ENCODE measurements at places on chromosomes 12 and 14.

DNA sequence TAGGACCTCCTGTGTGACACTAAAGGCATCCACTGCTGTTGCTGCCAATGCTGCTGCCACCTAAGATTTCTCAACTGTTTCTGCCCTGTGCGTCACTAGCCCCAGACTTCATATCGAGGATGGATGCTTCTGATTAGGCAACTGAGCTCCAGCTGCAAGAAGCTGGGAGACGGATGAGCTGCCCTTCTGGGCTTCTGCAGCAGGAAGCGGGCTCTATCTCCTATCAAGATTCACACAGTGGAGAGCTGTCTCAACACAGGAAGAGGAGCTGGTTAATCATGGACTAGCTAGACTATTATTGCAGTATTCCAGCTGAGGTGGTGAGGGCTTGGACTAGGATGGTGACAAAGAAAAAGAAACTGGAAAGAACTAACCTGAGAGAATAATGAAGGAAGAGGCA is 59.2 kb upstream of the PELI2 start:
- no peak for DNase-seq

DNA sequence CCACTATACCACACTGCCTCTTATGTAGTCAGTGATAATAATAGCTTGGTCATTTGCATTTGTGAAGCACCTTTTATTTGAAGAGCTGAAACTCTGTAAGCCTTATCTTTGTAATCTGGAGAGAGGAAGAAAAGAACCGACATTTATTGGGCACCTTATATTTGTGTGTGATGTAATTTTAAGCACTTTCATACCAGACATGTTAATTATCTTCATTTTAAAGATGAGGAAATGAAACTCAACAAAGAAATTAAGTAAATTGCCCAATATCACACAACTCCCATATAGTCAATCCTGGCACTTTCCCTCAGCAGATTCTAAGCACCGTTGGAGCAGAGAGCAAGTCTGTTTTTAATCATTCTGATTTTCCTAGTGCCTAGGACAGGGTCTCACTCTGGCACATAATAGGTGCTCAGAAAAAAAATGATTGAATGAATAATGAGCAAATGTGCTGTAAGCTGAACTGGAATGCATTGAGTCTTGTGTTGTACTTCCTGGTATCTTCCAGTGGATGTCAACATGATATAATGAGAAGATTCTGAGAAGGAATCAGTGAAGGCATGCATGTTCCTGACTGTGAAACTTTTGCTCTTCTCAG is 418.9 kb downstream of the ZFP36L1 start:
- DNase-seq, result no peak

DNA sequence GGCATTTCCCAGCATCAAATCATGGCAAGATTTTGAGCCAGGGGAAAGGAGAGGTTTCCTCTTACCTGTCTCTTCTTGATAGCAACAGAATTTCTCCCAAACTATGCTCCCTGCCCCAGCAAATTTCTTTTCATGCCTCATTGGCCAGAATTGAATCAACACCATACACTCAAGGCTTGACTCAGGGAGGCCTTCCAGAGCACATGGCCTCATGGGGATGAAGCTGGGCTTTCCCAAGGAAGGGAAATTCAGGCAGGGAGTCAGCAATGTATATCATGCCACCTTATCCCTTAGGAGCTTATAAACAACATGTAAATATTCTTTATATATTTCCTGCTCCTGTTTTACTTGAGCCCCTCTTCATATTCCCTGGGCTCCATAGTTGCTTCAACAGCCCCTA is 62.1 kb downstream of the ARF6 start:
- no peak for DNase-seq

GRCh38 chr14:69796797-69797500 is at the start of gene SLC10A1:
Gene SLC10A1 (minus strand): TSS chr14:69797241. CDS start chr14:69797155, 86 bp downstream.
- DNase-seq, result no peak

GRCh38 chr12:90234472-90234871 is 525.8 kb upstream of the ATP2B1 start:
- DNase-seq, result no peak

DNA sequence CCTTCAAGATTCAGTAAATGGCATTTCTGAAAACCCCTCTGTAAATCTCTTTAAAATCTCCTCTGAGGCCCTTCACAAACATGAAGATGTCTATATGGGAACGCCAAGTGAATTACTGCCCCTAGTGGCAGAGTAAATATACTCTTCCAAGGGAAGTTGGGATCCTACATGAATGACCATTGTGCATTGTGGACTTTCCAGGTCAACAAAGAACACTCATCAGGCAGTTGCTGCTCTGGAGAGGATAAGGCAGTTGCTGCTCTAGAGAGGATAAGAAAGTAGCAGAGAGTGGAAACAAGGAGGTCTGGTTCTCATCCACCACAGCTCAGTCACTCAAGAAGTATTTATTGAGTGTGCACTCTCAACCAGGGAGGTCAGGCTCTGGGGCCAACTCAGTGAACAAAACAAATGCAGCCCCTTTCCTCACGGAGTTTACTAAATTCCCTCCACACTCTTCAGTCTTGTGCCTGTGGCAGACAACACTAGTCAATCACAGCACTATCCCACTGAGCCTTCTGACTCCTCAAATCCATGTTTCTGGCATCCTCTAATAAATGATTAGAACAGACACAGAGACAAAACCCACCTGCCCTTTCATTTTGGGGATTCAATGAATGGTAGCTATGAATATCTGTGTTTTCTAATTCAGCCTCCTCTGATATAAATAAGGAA is 52.9 kb downstream of the SVOP start:
- peak; percentile 57 for DNase-seq

- DNase-seq, result peak; percentile 35
Observed at GRCh38 chr12:2482938-2483660, 311.7 kb upstream of the FKBP4 start.

DNA sequence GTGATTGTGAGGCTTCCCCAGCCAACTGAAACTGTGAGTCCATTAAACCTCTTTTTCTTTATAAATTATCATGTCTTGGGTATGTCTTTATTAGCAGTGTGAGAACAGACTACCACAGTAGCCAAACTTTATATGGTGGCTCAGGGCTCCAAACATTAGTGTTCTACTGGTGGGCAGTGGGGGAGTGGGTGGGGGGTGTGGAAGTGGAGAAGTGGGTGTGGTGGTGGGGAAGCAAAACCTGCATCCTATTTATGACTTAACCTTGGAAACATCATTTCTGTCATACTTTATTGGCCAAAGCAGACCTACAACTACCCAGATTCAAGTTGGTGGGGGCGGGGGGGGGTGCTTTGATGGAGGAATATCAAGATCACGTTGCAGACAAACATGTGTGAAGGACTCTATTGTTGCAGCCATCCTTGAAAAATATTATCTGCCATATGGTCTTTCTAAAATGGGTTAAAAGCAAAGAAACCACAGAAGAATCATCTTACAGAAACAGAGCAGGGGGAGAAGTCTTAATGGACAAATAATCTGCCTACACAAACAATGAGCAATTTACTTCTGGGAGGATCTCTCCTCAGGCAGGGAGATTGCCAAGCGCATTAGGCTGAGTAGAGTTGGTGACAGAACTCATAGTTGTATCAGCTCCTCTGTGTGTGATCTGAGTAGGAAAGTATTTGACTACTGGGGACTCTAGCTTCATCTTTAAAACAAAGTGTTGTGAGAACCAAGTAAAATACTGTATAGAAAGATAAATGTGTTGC is 1.4 kb upstream of the PWP1 start:
- DNase-seq, result no peak

DNA sequence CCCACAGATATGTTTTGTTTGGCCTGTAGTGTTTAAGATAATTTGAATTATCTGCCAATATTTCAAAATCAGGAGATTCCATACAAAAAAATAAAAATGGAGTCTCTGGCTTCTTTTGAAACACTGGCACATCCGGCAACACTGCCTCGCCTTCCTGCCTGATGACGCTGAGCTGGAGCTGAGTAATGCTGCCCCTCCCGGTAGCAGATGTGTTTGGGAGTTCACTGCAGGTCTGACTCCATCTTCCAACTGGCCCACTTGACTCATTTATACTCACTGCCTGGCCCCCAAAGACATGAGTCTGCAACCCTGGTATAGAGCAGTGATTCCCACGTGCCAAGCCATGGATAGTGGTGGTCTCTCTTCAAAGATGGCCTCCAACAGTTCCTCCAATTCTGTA is 7.4 kb downstream of the CIT start:
- no peak for DNase-seq

DNA sequence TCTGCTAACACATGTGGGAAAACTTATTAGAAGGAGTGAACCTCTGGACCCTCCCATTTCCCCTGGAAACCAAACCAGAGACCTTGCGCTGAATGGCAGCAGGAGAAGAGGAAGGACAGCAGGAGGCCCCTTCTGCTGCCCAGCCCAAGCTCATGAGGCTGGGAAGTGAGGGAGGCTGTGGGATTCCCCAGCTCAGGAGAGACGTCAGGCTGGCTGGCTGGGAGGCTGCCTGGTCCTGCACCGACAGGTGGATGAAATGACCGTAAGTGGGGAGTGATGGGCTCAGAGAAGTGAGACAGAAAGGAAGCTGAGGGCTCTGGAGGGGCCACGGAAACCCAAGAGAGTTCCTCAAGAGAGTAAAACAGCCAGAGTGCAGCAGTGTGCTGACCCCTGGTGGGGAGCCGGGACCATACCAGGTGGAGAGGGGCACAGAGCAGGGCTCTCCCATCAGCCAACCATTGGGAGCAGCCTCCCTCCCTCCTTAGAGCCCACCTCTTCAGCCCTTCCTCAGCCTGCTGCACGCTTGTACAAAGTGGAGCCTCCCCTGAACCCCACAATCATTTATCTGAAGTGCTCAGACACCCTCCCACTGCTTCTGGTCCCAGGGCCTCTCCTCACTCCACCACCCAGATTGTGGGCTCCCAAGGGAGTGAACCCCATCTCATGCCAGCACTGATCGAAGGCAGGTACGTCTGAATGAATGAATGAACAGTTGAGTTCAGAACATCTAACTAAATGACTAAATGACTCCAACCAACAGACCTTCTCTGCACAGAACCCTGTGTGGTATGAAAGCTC is 14.0 kb downstream of the TAMALIN start:
- DNase-seq, result peak; percentile 84

GRCh38 chr14:23881282-23881681 is 72.3 kb upstream of the DHRS4 start:
- no peak for DNase-seq

- DNase-seq, result no peak
Observed at GRCh38 chr12:92961949-92962348, 32.9 kb upstream of the EEA1 start.

- DNase-seq, result no peak
Observed at GRCh38 chr12:11884116-11884515, 186.6 kb upstream of the BCL2L14 start.

GRCh38 chr12:113390064-113391043 is 13.3 kb downstream of the SDS start:
- no peak for DNase-seq

GRCh38 chr12:29041621-29042020 is 107.5 kb upstream of the FAR2 start:
- DNase-seq, result no peak

DNA sequence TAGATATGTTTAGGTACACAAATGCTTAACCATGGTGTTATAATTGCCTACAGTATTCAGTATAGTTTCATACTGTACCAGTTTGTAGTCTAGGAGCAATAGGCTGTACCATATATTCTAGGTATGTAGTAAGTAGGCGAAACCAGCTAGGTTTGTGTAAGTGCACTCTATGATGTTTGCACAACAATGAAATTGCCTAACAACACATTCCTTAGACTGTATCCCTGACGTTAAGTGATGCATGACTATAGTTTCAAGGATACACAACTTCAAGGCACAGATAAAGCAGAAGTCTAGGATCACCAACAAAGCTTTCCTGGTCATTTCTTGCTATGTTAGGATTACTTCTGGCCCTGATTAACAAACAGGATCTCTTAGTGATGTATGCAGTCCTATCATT is 135.1 kb downstream of the SLC38A1 start:
- DNase-seq, result no peak

- DNase-seq, result no peak
Observed at GRCh38 chr14:69554500-69554899, 20.2 kb downstream of the CCDC177 start.

DNA sequence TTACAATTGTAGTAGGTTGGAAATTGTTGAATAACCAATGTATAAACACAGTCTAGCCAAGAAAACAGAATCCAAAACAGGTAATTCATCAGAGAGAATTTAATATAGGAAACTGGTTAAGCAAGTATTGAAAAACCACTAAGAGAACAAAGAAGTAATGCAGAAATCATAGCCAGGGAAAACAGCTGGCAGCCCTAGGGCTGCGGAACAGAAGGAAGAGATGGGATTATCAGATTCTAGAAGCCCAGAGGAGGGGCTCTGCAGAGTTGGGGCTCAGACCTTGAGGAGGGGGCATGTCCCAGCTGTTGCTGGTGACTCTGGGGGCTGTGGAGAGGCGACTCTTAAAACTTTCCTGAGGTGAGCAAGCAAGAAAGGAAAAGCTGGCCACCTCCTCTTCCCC is 49.4 kb downstream of the CD9 start:
- DNase-seq, result no peak

GRCh38 chr14:76153919-76154318 is 2.2 kb downstream of the GPATCH2L start:
- DNase-seq, result no peak

- no peak for DNase-seq
Observed at GRCh38 chr12:118958520-118958919, 22.8 kb upstream of the SRRM4 start.

DNA sequence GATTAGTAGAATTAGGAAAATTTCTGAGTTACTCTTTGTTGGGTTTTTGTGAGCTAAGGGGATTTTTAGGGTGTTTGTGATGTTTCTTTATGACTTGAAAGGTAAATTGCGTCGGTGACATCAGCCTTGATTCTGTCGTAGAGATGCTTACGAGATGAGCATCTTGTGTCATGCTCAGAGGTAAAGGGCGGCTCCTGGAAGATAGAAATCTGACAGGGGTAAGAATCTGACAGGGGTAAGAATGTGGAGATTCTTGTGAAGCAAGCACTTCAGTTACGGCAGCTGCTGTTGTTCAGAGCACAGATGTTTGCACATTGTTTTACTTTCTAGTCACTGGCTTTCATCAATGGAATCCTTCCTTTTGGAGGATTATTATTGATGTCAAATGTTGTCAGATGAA is 22.5 kb downstream of the EML1 start:
- no peak for DNase-seq

- DNase-seq, result peak; percentile 63
Observed at GRCh38 chr14:87896393-87897380, 96.3 kb downstream of the GALC start.

GRCh38 chr12:54558311-54558710 is 8.9 kb downstream of the PDE1B start:
- no peak for DNase-seq

DNA sequence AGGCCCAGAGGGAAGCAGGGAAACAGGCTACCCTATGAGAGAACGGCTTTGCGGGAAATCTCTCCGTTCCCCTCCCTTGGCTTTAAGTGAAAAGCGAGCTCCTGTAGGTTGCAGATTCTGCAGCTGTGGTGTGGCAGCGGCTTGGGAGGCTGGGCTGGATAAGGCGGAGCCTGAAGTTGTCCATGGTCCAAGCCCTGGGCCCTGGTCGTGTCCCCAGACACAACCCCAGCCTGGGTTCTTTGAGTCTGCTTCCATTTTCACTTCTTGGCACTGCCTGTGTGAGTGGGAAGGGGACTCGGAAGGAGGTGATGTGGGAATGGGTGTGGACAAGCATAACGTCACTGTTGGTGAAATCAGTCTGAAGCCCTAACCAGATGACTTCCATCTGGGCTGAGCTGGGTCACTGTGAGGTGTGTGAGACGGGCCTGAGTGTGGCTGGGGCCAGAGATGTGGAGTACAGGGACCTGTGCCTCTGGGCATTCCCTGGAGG is 43.0 kb upstream of the CTDSP2 start:
- DNase-seq, result no peak

GRCh38 chr12:44053549-44054127 is 217.8 kb downstream of the TMEM117 start:
- DNase-seq, result no peak

GRCh38 chr14:52951681-52952554 is 1.1 kb upstream of the FERMT2 start:
- peak; percentile 65 for DNase-seq

Measured in OCI-M1 (cell line).